HTR-8/SVneo (cell line): ENCODE measurements at places on chromosomes 5 and 9.
A peak's percentile ranks its signal among the peaks of the same experiment; 100 is the strongest.

- DNase-seq = no peak
Measured at GRCh38 chr5:167845952-167846351, 445.5 kb upstream of the WWC1 start.

DNA sequence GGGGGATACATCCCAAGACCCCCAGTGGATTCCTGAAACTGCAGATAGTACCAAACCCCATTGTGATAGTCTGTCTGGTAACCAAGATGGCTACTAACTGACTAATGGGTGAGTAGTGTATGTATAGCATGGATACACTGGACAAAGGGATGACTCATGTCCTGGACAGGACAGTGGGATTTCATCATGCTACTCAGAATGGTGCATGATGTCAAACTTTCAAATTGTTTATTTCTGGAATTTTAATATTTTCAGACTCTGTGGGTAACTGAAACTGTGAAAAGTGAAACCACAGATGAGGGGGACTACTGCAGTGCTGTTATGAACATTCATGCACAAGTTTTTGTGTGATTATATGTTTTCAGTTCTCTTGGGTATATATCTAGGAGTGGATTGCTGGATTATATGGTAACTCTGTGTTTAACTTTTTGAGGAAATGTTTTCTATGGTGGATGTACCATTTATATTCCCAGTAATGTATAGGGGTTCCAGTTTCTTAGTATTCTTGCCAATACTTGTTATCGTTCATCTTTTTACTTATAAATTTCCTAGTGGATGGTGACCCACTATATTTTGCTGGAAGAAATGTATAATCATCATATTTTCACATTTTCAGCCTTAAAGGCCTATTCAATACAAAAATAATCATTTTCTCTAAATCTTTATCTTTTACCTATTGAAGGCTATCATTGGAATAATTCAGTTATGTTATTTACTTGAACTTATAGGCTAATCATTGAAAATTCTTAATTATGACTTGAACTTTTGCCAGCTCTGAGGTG is 140.9 kb downstream of the NR3C1 start:
- no peak for DNase-seq

DNA sequence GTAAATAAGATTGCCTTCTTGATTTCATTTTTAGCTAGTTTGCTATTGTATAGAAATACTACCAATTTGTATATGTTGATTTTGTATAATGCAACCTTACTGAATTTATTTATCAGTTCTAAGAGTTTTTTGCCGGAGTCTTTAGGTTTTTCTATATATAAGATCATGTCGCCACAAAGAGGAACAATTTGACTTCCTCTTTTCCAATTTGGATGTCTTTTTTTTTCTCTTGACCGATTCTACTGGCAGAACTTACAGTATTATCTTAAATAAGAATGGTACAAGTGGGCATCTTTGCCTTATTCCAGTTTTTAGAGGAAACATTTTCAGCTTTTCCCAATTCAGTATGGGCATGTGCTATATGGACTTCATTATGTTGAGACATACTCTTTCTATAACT is 624.7 kb upstream of the ACO1 start:
- DNase-seq = no peak

- no peak for DNase-seq
Measured at GRCh38 chr9:78753039-78753438, 456.1 kb downstream of the PSAT1 start.

- peak; percentile 84 for DNase-seq
Measured at GRCh38 chr5:171494452-171495121, 75.1 kb downstream of the FGF18 start.

DNA sequence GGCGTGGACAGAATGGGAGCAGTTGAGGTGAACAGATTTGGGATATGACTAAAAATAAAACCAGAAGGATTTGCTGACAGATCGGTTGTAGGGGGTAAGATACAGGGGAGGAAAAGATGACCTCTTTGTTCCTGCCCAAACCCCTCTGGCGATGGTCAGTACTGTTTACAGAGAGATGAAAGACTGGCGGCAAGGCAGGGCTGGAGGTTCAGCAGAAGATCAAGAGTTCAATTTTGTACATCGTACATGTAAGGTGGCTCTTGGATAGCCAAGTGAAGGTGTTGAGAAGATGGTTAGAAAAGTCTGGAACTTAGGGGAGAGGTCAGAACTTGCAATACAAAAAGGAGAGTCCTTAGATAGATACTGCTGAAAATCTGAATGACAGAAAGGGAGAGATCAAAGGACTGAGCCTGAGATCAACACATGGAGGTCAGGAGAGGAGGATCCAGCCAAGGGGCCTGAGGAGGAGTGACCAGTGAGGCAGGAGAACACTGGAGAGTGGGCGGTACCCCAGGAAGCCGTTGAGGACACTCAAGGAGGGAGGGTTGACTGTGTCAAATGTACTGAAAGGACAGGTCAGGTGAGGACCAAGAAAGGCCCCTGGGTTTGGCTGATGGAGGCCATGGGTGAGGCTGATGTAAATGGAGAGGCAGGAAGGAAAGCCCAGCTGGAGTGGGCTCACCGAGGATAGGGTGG is 7.1 kb downstream of the IL4 start:
- no peak for DNase-seq

- DNase-seq = peak; percentile 66
Measured at GRCh38 chr9:6680797-6681146, 35.2 kb upstream of the GLDC start.

- DNase-seq = peak; percentile 51
Measured at GRCh38 chr5:137192293-137192743, 306.8 kb downstream of the SPOCK1 start.

DNA sequence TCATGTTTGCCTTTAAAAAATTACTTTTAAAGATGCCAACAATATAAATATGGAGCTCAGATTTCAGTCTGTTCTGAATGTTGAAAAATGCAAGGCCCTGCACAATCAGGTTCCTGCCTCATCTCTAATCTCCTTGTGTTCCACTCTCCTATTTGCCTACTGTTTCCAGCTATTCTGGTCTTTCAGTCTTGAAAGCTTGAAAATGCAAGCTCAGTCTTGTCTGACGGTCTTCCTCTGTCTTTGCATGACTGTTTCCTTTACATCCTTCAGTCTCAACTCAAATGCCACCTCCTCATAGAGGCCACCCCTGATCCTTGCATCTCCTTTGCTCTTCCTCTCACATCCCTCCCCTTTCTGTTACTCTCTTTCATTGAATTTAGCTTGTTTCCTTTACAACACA is 354.9 kb downstream of the KIF4B start:
- no peak for DNase-seq

DNA sequence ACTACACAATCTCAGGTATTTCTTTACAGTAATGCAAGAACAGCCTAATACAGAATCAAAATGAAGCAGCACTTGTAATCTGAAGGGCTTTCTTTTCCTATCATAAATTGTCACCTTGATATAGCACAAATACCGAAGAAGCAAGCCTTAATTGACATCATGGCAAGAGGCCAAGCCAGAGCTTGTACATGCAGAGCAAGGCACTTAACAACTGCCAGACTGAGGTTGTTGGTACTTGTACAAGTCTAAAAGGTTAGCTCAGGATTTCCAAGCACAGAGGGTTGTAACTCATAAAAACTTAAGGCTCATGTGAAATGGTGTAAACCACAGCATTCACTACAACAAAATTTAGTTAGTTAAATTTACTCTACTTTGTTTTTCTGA is 158.8 kb upstream of the SPEF2 start:
- no peak for DNase-seq

DNA sequence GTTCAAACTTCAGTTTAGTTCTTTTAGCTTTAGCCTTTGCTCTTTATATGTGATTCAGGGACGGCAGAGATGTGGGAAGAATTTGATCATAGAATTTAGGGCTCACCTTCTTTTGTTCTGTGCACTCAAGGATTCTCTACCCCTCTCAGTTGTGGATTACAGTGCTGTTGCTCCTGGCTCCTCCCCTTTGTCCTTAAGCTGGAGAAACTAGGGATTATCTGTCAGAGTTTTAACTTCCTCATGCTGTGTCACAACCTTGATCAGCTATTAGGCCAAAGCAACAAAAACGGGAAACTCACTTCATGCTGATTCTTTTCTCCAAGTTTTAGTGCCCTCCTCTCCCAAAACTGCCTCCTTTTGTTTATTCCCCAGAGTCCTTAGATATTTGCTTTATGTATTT is 13.0 kb upstream of the PCDHAC2 start:
- DNase-seq = no peak

- no peak for DNase-seq
Measured at GRCh38 chr9:89360465-89360864, 42.2 kb downstream of the SECISBP2 start.

- peak; percentile 87 for DNase-seq
Measured at GRCh38 chr5:168334695-168335094, 43.2 kb downstream of the WWC1 start.

DNA sequence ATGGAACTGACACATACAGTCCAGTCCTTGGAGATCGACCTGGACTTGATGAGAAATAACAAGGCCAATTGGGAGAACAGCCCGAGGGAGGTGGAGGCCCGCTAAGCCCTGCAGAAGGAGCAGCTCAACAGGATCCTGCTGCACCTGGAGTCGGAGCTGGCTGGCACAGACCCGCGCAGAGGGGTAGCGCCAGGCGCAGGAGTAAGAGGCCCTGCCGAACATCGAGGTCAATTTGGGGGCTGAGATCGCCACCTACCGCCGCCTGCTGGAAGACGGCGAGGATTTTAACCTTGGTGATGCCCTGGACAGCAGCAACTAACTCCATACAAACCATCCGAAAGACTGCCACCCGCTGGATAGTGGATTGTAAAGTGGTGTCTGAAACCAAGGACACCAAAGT is 1610.1 kb upstream of the ACO1 start:
- DNase-seq = no peak

- DNase-seq = no peak
Measured at GRCh38 chr9:110266795-110267194, 10.5 kb upstream of the TXN start.

- no peak for DNase-seq
Measured at GRCh38 chr5:119055294-119055693, 15.6 kb upstream of the DMXL1 start.

DNA sequence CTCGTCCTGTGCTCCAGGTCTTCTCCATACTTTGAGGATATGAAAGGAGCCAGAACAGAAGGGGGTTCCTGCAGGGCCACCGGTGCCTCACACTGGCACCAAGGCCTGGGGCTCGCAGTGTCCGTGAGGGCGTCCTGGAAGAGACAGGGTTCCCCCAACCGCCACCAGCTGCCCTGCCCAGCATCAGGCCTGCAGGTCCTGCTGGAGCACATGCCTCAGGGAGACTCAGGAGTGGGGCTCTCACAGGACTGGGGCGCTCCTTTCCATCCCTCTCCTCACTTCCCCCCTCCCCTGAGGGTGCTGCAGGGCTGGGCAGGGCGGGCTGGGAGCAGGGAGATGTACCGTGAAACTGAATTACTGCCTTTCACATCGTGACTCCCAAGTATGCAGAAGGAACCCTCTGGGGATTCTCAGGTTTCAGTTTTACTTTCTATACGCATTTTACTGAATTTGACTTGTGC is 31.7 kb downstream of the CEP72 start:
- DNase-seq = no peak

DNA sequence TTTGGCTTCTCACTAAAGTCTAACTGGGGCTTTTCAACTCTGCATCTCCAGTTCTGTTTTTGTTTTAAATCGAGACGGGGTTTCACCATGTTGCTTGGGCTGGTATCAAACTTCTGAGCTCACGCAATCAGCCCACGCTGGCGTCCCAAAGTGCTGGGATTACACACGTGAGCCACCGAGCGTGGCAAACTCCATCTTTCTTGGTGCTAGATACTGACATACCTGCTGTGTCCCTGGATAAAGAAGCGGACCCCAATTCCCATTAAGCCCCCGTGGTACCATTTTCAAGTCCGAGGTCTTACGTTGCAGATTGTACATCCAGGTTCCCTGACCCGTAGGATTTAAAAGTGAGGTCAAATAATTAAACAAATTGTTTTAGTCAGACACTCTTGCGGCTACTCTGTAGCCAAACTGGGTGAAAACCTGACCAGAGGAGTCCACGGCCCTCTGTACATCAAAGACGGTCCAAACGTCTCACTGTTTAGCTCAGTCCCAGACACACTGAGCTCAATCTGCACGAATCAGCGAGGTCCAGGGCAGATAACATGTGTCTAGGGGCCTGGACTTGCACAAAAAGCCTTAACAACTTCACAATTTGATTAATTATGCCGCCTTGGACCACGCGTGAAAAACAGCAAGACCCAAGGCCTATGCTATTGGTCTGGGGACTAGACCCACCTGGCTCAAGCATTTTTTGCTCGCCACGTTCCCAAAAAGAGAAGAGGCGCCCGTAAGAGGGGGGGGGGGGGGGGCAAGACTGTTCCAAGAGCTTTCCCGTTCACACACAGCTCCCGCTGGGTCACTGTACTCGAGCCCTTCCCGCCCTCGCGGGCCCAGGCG is 727 bp upstream of the DNAJA1 start:
- no peak for DNase-seq

GRCh38 chr5:159033351-159033657 is 66.4 kb downstream of the EBF1 start:
- DNase-seq = no peak

GRCh38 chr5:107376546-107377276 is 294.0 kb downstream of the EFNA5 start:
- no peak for DNase-seq

DNA sequence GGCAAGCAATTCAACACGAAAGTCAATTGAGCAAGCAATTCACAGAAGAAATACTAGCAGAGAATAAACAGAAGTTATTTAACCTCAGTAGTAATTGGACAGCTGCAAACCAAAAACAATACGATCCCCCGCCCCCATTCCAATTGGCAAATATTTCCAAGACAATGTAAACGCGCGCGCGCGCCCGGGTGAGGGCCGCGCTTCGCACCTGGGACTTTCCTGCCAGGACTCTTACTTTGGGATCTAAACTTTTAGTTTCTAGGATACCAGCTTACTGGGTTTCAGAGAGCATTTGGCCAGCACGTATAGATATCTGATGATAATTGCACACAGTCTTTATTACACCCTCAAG is 8.6 kb downstream of the RUFY1 start:
- peak; percentile 46 for DNase-seq

DNA sequence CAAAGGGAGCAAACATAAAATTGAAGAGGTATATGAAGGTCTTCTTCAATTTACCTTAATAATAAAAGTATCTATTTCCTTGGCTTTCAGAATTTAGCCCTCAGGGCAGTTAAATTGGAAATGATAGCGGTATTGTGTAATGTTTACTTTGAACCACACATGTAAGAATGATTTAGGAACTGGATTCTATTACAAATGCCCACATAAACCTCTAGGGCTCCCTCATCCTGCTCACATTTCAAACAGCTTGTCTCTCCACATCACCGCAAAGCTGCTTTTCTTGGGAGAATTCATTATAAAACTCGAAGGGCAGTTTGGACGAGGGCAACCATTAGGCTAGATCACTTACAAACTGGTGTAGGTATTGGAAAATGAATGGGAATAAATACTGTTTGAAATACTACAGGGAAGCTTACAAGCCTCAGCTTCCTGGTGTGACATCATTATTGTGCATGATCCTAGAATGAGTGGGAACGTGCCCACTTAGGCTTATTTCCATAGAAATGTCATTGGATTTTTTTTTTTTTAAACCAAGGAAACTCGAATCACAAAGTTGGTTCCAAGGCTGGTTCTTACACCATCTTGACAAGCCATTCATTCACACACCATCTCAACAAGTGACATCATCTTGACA is 47.3 kb downstream of the MTRR start:
- DNase-seq = no peak
